Uterus (tissue), 4 donors: ENCODE measurements at places on chromosomes 1 and 21. TPM values are rescaled to one million over a fixed set of nuclear protein-coding genes. Genes with fewer than 3 reads are reported as not detected.

- H3K36me3 ChIP-seq: no peaks in the 10 kb centered on the region
- H3K4me1 ChIP-seq: no peaks in the 10 kb centered on the region
- no peak for DNase-seq
- no peaks in the 10 kb centered on the region for H3K27me3 ChIP-seq
- H3K4me3 ChIP-seq: no peak overlapping the region
Observed at GRCh38 chr1:204613636-204614035, 71.9 kb downstream of the LRRN2 start.

DNA sequence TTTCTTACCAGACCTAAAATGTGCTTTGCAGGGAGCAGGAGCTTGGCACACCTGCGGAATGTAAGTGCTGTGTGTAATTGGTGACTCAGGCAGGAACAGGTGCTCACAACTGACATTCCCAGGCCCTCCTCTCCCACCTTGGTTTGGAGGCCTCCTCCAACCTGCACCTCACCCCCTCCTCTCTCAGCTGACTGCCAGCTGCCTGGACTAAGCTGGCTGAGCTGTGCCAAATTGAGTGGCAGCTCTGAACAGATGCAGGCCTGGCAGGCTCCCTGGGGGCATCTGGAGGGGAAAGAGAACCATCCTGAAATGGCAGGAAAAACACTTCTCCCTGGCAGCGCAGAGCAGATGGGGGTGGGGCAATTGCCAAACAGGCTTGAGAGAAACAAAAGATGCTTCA is 91.7 kb upstream of the PGBD5 start:
- H3K4me3 ChIP-seq: no peak overlapping the region
- H3K27me3 ChIP-seq: no peaks in the 10 kb centered on the region
- no peaks in the 10 kb centered on the region for H3K36me3 ChIP-seq
- no peak overlapping the region for H3K27ac ChIP-seq

Gene MROH9
- not detected for total RNA-seq

Gene CNR2
- not detected for total RNA-seq

Gene AMPD1
- not detected for total RNA-seq
